Activated effector memory CD4-positive, alpha-beta T cell treated with anti-CD3 and anti-CD28 coated beads, Interleukin-2, amount 50 U/mL, for 16 hours (primary cell): ENCODE measurements at places on chromosomes 7 and 10.
A peak's percentile ranks its signal among the peaks of the same experiment; 100 is the strongest.

DNA sequence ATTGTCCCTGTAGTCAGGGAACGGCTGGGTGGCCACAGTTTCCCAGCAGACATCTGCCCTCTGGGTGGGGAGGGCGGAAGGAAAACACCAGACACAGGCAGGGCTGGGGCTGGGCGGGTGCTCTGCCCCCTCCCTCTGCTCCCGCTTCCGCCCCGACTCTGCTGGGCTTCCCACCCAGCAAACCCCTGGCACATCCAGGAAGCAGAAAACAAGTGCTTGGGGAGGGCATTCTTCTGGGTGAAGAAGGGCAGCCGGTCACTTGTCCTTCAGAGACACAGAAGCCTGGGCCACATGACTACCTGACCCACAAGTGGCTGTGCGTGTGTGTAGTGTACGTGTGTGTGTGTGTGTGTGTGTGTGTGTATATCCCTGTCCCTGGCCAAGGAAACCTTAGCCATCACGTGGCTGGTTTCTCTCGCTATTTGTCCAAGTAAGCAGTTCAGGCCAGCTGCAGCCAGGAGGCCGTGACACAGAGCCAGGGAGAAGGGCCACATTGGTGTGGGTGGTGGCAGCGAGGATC, 77.9 kb downstream of the ZMIZ1 start:
- no peak for DNase-seq

GRCh38 chr10:79495791-79496190, 16.5 kb upstream of the EIF5AL1 start:
- no peak for DNase-seq

DNA sequence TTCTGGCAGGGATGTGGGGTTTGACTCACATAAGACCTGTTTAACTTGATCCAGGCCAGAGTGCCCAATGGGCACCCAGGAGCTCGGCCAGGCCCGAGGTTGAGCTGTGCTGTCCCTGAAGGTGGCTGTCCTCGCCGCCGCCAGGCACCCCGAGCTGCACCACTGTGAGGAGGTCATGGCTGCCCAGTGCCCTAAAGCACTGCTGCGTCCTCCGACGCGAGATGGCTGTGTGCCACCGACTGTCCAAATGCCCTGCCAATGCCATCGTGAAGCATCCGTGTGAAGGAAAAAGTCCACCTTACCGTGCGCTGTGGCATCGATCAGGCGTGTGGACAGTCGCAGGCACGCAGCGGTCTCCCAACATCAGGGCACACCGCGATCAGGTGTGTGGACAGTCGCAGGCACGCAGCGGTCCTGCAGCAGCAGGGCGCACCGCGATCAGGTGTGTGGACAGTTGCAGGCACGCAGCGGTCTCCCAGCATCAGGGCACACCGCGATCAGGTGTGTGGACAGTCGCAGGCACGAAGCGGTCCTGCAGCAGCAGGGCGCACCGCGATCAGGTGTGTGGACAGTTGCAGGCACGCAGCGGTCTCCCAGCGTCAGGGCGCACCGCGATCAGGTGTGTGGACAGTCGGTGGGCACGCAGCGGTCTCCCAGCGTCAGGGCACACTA, 120.3 kb downstream of the VIPR2 start:
- DNase-seq = peak; percentile 53

DNA sequence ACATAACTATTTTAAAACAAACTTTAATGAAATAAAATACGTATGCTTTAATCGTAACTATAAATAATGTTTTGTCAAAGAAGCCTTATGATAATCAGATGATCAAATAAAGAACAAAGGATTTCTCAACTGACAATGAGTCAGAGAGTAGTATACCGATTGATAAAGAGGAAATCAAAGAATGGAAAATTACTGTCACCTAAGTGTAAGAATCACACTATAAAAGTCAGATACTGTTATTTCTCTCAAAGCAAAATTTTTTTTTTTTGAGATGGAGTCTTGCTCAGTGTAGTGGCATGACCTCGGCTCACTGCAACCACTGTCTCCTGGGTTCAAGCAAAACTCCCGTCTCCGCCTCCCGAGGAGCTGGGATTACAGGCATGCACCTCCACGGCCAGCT, 18.8 kb downstream of the DNAJC2 start:
- no peak for DNase-seq

DNA sequence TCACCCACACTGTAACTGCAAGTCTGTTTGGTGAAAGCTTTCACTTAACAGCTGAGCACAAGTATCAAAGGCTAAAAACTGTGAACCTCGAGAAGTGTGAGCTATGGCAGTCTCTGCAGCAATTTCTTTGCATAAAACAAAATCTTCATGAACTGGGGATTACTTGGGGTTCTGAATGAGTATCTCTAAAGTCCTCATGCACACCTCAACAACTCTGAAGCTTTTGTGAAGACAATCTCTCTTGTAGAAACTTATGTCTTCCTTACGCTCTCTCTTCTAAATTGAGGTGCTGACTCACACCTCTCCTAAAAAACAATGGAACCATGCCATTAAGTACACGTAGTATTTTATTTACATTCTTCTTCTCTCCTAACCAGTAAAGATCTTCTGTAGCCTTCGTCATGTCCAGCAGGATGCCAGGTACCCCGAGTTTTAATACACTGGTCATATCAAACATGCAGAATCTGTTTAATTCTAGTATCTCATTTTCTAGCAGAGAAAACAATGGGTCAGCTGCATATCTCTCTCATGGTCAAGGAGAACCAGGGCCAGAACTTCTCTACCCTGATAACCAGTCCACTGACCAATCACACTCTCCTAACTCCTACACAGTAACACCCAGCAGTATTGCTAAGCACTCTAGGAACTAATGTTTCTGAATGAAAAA, 76.9 kb downstream of the UBE2H start:
- DNase-seq = no peak

DNA sequence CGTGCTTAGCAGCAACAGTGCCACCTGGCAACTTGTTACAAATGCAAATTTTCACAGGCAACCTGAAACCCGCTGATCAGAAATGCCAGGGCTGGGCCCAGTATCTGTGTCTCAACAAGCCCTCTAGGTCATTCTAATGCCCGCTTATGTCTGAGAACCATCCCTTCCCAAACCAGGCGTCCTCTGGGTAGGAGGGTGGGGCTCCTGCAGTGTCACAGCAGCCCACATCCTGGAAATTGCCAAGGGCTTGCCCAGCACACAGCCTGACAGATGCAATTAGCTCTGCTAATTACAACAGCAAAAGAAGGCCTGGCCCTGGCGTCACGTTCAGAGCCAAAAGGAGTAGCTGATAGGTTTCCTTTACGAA, 15.9 kb downstream of the ITPRIP start:
- peak; percentile 74 for DNase-seq

DNA sequence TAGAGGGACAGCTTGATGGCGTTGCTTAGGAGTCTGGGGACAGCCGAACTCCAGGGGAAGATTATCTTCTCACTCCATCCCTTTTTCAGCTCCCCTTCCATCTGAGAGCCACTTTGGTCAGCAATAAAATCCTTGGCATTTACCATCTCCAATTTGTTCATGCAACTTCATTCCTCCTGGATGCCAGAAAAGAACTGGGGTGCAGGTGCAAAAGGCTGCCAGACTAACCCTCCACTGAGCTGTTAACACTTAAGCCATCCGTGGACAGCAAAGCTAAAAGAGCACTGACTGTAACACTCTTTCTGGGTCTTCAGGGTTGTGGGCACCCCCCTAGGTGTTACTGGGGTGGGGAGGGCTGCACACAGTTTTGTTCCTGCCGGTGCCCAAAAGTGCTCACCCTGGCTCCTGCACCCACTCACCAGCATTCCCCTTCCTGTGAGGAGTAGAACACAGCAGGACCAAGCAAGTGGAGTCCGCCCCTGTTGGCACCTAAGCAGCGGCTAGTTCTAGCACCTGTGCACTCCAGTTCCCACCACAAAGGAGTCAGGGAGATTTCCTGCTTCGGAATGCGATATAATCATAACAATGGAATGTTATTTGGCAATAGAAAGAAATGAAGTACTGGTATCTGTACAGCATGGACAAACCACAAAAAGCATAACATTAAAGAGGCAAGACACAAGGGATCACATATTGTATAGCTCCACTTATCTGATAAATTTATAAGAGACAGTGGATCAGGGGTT, 95.1 kb downstream of the NPY start:
- DNase-seq = no peak

GRCh38 chr10:69356187-69356586, 60.5 kb downstream of the TACR2 start:
- no peak for DNase-seq

- no peak for DNase-seq
These were observed 43.1 kb upstream of the ST8SIA6 start for GRCh38 chr10:17497446-17498030.

DNA sequence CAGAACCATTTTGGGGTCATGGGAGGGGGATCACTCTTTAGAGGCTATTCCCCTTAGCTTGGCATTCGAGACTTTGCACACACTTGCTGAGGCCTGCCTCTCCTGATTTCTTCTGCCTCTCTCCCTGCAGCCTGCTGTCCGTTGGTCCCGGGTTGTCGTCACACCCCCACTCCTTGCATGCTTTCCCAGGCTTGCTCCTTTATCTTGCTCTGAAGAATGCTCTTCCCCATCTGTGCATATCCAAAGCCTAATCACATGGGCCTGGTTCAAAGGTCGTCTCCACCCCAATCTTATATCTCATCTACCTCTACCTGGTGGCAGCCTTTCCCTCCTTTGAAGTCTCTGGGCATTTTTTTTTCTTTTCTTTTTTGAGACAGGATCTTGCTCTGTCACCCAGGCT, 24.3 kb upstream of the EMX2 start:
- DNase-seq = no peak

DNA sequence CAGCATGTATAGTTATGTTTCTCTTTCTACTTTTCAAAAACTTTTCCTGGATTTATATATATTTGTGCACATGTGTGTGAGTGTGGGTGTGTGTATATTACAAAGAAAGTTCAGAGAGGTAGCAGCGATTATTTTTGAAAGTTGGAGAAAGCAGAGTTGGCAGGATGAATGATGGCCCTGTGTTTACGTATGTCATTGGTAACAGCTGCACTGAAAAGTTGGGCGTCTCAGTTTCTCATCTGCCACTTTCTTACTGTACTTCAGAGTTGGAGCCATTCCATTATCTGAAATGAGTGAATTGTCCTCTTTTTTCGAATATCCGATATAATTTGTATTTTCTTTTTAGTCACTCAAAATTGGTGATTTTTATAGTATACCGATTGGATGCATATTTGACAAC, 172.2 kb downstream of the CDK14 start:
- DNase-seq = no peak

DNA sequence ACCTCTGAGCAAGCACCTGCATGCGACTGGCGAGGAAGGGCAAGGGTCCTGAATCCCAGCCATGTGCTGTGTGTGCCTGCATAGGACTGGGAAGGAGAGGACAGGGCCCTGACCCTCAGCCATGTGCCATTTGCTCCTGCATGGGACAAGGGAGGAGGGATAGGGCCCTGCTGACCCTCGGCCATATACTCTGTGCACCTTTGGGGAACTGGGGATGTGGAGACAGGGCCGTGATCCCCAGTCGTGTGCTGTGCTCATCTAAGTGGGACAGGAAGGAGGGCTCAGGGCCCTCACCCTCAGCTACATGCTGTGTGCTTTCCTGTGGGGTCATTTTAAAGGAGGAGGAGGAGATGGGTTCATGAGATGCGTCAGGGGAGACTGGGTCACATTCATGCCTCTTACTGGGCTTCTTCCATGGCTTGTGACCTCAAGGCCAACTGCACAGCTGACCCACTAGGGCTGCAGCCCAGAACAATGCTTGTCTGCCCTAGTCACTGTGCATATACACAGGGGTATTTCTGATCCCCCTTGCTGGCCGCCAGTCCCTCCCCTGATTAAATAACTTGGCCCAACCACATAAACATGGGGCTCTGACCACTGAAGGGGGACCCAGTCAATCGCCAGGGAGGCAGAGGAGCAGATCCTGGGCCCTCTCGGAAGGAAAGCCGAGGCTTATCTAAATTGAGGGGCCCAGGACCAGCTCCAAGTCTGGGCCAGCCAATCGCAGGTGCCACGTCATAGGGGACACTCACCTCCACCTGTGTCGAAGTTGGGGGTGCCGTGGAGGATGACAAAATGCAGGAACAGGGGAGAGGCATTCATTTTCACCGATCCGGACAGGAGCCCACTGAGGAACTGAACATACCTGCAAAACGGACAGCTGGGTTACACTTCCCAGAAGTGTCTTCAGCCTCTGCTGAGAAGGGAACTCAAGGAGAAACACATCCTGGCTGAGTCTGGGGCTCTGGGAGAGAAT, 167.3 kb downstream of the TNS3 start:
- DNase-seq = no peak

DNA sequence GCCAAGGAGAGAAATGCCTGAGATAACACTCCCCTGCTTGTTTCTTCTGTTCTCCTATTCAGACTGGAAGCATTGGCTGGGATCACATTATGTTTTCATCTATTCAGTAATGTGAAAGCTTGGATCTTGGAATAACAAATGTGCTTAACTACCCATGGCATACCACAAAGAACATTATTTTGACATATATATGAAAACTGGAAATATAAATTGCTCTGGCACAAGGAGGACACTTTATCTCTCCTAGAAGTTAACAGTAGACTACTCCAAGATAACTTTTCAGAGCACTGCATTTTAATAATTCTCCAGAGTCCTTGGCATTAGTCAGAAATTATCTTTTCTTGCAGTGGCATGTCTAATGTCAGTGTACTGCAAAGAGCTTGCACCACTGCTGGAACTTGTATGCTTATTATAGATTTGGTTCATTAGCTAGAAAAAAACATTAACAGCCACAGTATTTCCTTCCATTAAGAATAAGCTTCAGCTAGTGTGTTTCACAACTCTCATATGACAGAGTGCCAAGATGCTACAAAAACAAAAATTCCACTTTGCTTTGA, 169.3 kb upstream of the LRRN3 start:
- no peak for DNase-seq

DNA sequence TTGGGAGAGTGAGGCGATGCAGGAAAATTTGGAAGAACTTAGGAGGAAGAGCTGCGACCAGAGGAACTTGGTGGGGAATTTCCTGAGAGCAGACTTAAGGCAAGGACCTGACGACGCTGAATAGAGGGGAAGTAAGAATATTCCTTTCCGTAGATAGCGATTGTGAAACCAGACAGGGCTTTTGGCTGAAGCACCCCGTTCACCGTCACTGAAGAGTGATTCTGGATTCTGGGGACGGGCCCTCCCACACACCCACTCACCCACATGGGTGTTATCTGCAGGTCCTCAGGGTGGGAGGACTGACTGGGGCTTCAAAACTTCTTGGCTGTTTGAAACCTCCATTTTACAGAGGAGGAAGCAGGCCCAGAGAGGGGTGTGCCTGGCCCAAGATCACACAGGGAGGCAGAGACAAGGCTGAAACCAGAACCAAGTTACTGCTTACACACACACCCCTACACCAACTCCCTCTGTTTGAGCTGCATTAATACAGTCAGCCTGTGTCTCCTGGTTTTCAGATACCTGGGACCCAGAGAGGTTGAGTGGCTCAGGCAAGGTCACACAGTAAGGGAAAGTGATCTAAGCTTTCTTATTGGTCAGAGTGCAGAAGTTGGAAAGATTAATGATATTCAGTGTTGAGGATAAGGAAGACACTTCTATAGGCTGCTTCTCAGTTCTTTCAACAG, 37.2 kb upstream of the CDH23 start:
- DNase-seq = no peak

- no peak for DNase-seq
These were observed 87.2 kb downstream of the KCNMA1 start for GRCh38 chr10:77550378-77550777.

GRCh38 chr10:131082991-131083481, 228.5 kb downstream of the TCERG1L start:
- no peak for DNase-seq
